Femur (tissue), 1 donor: ENCODE measurements at places on chromosomes 1 and 21.

DNA sequence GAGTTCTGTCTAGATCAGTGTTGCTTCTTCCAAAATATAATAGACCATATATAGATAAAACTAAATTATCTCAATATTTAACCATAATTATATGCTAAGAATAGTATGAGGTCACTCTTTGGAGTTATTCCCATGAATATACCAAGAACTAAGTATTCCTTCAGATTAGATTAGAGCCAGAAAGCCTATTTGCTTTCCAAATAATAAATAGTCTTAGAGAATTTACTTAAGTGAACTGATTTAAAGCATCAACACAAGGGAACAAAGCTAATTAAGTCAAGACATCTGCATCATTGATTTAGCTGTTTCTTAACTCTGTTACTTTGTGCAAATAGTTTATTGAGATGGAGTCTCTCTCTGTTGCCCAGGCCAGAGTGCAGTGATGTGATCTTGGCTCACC lies 35.7 kb downstream of the FNBP1L start:
- no peak for DNase-seq

- DNase-seq = no peak
These were observed 6.2 kb upstream of the RRP1 start for GRCh38 chr21:43783098-43783700.

DNA sequence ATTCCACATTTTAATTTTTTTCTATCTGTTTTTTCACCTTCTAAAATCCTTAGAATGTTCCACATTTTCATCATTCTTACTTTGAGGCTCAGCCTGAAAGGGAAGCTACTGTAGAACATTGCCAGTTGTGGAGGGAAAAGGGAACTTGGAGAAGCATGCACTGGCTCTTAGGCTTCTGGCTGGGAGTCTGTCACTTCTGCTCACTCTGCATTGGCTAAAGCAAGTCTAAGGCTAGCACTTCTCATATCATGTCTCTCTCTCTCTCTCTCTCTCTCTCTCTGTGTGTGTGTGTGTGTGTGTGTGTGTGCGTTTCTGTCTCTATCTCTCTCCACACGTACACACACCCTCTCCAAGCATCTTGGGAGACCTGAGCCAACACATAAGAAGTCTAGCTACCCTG lies 49.6 kb upstream of the ADAR start:
- no peak for DNase-seq

DNA sequence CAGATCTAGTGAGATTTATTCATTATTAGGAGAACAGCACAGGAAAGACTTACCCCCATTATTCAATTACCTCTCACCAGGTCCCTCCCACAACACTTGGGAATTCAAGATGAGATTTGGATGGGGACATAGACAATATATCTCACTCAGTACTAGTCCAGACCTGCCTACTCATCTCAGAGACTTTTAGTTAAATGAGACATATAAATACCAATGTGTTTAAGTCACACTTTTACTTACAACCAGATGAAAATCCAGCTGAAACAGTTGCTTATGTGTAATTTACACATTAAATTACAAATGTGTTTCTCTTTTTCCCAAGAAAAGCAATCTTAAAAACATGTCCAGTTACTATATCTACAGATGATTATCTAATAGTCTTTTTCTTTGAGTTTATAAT lies 1145.6 kb downstream of the KCNT2 start:
- DNase-seq = no peak

DNA sequence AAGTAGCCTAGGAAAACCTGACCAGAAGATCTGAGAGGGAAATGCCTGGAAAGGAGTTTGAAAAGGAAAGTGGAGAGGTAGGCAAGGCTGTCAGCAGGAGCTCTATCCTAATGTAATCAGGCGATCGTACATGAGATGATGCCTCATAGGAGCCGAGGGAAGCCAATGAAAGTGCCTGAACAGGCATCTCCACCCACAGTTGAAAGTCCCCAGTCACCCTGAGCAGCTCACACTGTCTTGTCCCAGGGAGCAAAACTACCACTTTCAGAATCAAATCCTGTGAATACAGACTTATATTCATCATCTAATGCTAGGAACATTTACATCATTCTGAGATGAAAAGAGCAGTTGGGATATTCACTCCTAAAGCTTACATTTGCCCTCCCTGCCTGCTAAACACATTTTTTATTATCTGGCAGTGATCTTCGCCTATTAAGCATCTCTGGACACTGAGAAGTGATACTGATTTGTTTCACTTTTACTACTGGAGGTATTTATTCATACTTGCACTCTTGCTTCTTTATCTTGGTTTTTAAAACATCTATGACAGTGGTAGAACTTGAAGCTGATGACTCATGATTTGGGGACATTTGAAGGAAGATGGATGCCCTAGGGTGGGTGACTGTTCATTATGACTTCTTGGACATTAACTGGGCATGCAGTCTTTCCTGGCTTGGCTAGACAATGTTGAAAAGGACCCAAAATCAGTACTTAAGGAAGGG lies 221.6 kb downstream of the SEC16B start:
- no peak for DNase-seq

GRCh38 chr1:37954316-37954971 lies 7.6 kb upstream of the INPP5B start:
- DNase-seq = no peak
